ENCODE measurements at places on chromosomes 7 and 10.

- DNase-seq, result peak; percentile 68
Observed at GRCh38 chr10:91883549-91884444, 25.5 kb downstream of the FGFBP3 start.

DNA sequence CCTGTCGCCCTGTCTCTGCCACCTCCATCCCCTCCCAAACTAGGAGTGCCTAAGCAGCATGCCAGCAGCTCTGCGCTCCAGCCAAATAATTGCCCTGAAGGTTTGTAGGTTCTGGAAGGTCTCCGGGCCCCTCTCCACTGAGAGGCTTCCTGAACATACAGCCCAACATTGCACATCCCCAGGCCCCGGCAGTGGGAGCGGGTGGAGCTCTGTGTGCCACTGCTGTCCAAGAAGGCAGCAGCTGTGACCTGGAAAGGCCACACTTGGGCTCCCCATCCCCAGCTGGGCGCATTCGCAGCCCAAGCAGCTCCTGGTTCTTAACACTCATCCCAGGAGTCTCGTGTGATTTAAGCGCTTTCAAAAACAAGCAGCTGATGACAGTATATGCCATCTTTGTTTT, 95.7 kb downstream of the COL13A1 start:
- DNase-seq, result no peak

- DNase-seq, result no peak
Observed at GRCh38 chr10:125129076-125129458, 31.3 kb downstream of the CTBP2 start.

- peak; percentile 16 for DNase-seq
Observed at GRCh38 chr10:50275650-50276235, 24.4 kb upstream of the ASAH2 start.

- DNase-seq, result no peak
Observed at GRCh38 chr10:83489161-83489560, 650.1 kb upstream of the GHITM start.

DNA sequence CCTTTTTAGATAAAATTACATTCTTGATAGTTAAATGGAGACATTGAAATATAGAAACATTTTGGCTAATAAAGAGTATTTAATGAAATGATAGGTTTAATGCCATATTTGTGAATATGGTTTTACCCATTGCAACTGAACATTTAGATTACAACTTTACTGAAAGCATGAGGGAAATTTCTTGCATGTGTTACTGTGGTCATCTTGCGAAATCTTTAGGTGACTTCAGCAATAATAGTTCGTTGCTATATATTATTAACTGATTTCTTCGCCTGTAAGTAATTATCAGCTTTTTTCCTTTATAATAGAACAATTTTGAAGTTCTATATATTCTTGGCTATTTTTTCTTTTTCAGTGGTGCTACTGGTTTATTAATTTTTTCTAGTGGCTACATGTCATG, 83.2 kb downstream of the MLLT10 start:
- DNase-seq, result no peak

DNA sequence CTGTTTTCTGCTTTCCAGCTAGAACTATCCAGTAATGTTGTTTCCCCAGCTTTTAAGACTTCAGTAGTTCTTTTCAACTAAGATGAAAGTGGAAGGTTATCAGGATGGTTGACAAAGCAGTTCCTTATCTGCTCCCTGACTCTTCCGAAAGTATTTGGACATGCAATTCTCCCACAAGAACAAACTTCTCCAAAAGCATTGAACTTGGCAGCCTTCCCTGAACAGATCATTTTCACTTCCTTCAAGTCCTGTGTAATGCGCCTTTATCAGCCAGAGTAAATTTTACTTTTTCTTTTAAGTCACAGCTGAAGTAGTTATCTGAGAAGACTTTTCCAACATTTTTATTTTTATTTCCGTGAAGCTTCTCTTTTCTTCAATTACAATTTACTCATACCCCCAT, 39.7 kb downstream of the CDC14C start:
- DNase-seq, result peak; percentile 30

DNA sequence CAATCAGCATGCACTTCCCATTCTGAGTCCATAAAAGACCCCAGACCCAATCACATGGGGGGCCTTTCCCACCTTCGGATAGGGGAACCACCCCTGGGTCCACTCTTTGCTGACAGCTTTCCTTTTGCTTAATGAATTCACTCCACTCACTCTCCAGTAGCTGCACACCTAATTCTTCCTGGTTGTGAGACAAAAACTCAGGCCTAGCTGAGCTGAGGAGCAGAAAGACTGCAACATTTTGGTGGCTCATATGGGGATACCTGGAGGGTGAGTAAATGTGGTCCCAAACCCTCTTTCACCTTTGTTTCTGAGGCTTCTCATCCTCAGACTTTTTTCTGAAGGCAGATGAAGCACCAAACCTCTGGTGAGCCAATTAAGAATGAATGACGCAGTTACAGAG, 138.1 kb downstream of the WDR11 start:
- DNase-seq, result no peak

Measured in fibroblast of the aortic adventitia (primary cell).